ENCODE measurements at places on chromosomes 3 and 15.
A peak's percentile ranks its signal among the peaks of the same experiment; 100 is the strongest.

GRCh38 chr3:97970156-97970555 lies 2.1 kb downstream of the RIOX2 start:
- no peak for DNase-seq

- DNase-seq, result no peak
Observed at GRCh38 chr3:123621850-123622189, 37.0 kb upstream of the HACD2 start.

DNA sequence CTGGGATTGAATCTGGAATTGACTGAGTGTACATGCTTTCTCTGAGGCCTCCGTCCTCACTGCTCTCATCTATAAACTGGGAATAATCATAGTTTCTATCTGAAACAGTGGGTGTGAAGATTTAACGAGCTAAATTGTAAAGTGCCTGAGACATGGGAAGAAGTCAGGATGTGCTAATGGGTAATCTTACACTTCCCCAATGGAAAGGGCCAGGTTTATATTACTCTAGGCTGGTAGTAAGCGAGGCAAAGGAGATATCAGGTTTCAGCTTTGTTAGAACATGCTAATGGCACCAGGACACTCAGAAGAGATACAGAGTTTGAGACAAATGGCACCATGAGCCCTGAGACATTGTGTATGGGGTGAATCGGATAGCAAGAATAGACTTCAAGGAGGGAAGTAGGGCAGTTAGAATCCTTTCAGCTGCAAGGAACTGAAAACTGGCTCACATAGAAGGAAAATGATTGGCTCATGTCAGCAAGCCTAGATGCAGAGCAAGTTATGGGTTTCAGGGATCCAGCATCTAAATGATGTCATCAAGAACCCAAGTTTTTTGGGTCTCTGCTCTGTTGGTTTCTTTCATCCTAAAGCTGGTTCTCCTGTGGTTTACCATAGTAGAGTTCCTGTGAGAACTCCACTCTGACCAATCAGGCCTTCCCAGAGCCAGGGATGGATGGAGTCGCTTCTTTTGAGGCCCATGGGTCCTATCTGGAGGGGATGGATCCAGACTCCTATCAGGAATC lies 21.8 kb downstream of the FLNB start:
- no peak for DNase-seq

DNA sequence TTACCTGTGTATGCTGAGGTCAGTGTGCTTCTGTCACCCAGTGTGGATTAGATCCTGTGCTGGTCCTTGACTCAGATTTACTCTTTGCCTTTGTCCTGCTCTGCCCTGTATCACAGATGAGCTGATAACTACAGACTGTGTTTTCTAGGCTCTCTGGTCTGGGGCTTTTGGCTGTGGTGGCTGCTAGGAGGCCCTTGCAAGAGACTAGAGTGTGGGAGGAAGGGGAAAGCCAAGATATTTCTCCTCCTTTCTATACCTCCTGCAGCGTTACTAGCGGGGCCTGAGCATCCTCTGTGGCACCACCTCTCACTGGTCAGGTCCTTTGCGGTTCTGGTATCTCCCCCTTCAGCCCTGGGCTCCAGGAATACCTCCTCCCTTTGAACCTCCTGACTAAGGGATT lies 282.3 kb upstream of the TBC1D5 start:
- no peak for DNase-seq

GRCh38 chr3:157683668-157684067 lies 180.5 kb upstream of the VEPH1 start:
- DNase-seq, result no peak

DNA sequence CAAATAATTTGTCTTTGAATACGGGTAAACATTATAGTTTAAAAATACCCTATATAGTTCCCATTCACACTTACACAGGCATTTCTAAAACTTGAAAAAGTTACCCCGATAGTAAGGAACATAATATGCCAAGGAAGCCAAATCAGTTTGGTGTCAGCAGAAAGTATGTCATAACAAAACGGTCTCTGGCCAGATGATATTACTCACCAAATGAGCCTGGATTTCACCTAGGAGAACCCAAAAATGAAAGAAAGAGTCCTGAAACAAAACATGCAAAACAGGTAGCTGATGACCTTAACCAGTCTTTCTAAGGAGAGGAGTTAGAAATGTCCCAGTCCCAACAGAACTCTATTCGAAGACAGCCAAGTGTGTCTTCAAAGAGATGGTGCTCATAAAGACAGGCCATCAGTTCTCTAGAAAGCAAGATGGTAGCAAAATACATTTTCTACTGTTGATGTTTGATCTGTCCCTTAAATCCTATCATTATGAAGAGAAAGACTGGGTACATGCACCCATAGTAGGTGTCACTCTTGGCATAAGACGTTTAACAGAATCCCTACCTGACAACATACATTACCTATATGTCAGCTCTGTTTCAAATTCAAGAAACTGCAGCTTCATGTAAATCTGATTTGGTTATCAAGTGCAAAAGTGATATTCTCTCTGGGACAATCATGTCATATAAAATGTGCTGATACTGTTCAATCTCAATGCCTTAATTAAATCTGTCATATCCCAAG lies 942.5 kb downstream of the ROBO1 start:
- DNase-seq, result no peak

DNA sequence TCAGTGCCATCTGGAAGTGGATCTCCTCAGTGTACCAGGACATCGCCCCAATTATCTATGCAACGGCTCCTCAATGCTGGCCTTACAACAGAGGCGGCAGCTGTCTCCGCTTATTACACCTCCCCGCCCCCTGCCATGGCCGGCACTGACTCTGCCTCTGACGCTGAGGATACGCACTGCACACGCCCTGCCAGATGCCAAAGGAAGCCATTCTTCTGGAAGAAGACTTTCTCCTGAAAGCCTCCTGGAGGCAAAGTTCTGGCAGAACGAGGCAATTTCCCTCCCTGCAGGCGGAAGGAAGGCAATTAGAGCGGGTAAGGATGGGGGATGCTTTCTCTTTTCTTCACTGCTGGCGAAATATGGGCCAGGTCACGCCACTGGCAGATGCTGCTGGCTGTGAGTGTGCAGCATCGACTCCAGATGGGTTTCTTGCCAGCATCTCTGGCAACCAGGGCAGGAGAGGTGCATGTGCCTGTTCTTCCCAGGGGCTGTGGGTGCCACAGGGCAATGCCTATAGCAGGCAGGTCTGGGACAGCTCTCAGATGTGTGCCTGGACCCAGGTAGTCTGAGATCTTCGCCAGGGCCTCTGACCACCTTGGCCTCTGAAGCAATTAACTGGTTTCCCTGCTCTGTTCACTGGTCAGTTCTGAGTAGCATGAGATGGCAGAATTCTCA lies 62.2 kb upstream of the MRPS22 start:
- DNase-seq, result no peak

DNA sequence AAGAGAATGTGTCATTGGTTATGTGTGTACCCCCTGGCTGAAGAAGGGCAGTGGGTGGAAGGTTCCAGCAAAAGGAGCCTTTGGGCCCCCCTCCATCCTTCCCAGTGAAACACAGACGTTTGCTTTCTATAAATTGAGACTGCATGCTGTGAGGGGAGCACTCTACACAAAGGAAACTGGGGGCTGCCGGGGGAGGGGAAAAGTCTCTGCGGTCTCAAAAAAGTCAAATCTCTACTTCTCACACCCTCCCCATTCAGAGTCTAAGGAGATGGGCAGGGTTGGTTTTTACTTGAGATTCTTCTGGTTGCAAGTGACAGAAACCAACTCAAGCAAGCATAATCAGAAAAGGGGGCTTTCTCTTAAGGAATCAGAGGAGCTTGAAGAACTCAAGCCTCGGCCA lies 50.1 kb upstream of the TLE3 start:
- no peak for DNase-seq

DNA sequence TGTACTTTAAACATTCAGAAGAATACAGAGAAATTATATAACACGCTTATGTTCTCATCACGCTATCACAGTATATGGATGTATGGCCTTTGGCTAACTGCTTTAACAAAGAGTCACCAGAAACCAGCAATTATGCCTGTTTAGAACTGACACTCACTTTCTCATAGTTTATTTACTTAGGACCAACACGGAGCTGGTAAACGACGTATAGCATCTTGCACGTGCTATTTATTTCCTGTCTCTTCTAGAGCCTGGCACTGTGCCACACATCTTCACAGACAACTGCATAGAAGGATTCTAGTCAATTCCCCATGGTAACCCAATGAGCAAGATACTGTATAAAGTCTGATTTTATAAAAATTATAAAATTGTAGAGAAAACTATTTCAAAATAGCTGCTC lies 43.6 kb downstream of the TBC1D2B start:
- peak; percentile 29 for DNase-seq

DNA sequence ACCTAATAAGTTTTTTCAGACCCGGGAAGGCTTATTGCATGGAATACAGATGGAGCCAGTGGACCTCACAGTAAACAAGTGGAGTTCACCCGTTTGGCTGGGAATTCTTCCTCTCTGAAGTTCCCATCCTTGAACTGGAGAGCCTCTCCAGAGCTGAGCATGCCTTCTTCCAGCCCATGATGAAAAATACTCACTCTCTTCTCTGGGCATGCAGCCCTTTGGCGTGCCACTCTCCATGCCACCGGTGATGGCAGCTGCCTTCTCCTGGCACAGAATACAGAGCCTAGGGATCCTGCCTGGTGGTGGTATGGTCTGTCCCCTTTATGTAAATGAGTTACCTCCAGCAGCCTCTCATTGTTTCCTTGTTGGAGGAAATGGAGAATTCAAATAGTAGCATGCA lies 150.8 kb downstream of the LEKR1 start:
- no peak for DNase-seq

DNA sequence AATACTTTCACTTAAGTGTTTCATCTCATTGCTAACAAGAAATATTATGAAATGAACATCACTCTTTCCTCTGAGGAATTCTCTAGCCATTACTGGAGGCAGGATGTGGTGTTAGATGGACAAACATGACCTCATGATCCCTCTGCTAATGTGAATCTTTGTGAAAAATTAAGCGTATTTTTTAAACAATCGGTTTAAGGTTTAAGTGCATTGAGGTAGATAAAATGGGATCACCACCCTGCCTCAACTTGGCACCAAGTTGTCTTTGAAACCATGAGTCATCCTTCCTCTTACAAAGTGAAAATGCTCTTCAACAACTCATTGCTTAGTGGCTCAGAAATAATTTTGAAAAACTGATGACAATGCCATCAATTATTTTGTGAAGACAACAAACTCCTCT lies 76.0 kb upstream of the DCBLD2 start:
- DNase-seq, result no peak

- DNase-seq, result no peak
Observed at GRCh38 chr3:56826831-56827722, 25.3 kb upstream of the ARHGEF3 start.

- DNase-seq, result no peak
Observed at GRCh38 chr3:28915741-28916500, 364.9 kb upstream of the RBMS3 start.

DNA sequence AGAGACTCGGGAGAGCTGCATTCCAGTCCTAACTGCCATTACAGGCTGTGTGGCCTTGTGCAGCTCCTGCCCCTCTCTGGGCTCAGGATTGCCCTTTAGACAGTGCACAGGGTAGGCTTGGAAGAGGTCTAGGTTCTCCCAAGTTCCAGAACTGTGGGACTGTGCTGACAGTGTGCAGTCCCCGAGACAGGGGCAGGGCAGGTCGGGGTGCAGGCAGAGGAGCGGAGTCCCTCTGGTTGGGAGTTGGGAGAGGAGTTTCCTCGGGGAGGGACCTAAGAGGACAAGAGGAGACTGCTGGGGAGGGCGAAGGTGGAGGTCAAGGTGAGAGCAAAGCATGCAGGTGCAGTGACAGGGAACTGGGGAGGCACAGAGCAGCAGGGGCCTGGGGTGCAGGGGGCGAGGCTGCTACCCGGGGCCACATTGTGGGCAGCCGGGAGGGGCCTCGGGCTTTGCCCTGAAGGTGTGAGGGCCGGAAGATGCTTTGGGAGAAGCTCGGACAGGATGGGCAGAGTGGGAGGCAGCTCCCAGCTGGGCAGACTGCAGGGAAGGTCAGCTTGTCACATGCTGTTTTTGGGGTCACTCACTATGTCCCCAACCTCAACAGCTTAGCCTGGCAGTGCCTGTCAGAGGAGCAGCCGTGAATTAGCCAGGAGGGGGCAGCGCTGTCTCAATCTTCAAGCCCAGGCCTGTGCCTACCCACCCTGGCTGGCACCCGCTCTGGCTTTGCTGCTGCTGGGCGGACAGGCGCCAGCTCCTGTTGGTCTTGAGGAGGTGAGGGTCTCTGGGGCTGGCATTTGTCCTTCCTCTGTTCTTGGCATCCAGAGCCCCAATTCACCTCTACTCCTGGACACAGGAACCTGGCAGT lies 15.4 kb upstream of the CSPG4 start:
- DNase-seq, result peak; percentile 77

- DNase-seq, result peak; percentile 62
Observed at GRCh38 chr3:121809249-121809648, 25.6 kb downstream of the IQCB1 start.

- peak; percentile 45 for DNase-seq
Observed at GRCh38 chr3:169658311-169658931, 5.1 kb downstream of the MECOM start.

DNA sequence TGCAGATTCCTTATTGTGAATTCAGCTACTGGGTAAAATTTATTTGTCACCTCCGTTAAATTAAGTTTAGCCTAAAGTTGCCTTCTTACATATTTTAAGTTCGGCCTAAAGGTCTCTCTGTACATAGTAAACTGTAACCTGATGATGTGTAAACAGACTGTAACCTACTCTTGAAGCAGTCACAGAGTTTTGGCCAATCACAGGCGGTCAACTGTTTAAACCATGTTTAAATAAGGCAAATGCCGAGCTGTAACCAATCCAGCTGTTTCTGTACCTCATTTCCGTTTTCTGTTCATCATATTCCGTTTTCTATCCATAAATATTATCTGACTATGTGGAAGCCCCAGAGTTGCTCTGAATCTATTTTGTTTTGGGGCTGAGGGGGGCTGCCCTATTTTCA lies 2.4 kb upstream of the ADAMTSL3 start:
- no peak for DNase-seq

DNA sequence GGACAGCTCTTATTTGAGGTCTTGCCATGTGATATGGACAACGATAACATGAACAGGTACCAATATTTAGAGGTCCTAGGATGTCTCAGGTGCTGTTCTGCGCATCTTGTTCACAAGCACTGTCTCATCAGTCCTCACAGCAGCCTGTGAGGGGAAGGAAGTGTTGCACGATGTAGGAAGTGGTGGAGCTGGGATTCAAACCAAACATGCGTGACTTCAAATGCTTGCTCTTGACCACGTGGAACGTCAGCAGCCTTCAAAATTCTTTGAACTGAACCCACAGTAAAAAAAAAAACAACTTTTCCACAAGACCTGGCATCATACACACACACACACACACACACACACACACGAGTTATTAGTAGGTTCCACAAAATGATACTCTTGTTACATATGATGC lies 153.4 kb upstream of the SMAD3 start:
- DNase-seq, result peak; percentile 42
